ENCODE measurements at places on chromosomes 7 and 10.

- no peak for DNase-seq
Measured at GRCh38 chr10:102721954-102722353, 7.5 kb downstream of the SFXN2 start.

DNA sequence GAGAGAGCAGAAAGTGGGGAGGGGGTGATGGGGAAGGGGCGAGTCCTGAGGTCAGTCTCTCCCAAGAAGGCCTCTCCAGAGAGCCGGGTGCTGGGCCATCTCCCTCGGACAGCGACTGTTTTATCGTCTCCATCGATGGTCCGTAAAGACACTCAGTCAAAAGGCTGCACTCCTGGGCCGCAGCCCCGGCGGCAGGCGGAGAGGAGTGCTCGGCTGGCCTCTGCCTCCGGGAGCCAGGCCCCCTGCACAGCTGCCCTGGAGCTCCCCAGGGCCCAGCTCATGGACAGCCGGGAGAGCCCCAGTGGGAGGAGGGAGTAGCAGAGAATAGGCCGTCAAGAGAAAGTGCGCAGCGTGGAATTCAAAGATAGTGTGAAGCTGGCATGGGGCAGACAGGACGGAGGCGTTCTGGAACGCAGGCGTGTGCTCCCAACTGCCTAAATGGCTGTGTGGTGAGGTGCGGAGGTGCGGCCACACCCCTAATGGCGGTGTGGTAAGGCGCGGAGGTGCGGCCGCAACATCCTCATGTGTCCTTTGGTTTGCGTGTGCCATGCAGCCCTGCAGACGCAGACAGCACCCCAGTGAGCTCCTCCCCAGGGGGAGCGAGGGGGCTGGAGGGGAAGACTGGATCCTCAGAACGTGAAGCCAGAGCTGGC lies 477.5 kb upstream of the FOXK1 start:
- no peak for DNase-seq

GRCh38 chr10:55449981-55450380 lies 649.0 kb upstream of the PCDH15 start:
- no peak for DNase-seq

DNA sequence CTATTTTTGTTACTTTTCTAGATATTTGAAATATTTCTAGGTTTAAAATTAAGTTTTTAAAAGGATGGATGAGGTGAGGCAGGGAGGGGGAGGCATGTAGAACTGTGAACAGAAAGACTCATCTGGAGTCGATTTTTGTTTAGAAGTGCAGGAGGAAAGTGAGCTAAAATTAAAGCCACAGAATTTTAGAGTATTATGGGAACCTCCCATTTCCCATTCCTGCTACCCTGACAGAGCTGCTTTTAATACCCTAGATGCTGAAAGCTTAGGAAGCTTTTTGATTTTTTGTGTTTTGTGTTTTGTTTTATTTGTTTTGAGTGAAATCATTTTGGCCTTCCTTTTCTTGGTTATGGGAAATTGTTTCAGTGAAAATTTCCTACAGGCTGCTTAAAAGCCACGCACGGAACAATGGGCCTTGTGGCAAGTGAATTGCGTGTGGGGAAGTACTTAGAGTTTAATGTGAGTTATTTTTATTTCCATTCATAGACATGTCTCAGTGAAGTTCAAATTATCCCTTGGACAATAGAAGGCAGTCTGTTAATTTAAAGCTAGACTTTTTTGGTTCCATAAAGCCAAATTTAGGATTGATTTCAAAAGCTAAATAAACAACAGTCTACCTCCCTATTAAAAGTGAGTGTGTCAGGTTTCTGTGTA lies 102.0 kb upstream of the HDAC9 start:
- DNase-seq, result no peak

DNA sequence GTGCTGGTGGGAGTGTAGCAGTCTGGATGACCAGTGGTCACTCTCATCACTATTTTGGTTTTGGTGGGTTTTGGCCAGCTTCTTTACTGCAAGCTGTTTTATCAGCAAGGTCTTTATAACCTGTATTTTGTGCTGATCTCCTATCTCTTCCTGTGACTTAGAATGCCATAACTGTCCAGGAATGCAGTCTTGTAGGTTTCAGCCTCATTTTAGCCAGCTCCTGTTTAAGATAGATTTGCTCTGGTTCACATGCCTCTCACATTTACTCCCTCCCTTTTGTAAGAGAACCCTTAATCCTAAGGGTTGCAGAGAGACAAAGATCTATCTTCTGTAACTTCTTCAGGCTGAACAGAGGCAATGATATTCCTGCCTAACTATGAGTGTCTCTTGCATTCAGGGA lies 51.2 kb upstream of the INHBA start:
- no peak for DNase-seq

DNA sequence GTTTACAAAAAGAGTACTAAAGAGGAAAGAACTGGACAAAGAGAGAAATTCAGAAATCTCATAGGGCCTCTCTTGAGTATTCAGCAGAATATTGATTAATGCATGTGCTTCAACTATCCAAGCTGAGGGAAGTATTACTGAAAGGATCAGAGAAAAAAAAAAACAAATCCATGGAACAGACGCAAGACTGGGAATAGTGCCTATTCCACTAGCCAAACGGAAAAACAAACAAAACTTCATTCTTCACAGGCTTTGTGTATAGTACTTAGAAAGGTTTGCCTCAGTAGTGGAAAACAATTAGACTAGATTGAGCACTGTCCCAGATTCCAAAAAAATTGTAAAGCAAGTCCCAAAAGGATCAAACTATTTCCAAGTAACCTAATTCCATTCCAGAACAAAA lies 106.2 kb downstream of the TFEC start:
- no peak for DNase-seq

DNA sequence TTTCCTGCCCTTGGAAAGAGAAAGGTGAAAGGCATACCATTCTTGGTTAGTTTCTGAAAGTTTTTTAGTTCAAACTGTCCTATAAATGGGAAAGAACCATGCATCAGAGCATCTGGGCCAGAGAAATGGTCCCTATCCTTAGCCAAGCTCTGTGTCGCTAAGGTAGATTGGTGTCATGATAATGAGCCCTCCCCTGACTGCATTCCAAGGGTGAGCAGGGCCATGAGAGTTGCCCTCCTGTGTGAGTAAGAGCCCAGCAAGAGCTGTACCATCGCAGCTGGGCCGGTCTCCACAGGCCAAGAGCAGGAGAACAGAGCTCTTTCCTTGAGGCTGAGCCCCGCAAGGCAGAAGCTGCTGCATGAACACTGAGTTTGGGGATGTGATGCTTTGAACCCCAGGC lies 30.3 kb downstream of the GRB10 start:
- no peak for DNase-seq

DNA sequence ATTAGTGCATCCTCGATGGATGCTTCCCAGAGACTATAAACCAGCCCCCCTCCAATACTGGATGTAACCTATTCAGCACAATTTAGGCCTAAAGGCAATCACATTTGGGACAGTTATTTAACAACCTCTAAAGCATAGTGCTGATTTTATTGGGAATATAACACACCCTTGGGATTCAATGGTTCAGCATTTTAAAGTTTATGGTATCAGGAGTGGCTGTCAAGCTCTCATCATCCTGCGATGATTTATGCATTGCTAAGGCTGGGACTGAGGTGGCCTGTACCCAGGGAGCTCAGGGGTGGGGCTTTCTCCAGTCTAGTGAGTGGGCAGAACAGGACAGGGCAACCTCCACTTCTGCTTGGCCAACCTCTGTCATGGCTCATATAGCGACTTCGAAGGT lies 464.9 kb downstream of the INHBA start:
- no peak for DNase-seq

GRCh38 chr10:2476218-2476811 lies 591.0 kb upstream of the PFKP start:
- DNase-seq, result no peak

GRCh38 chr10:96279191-96279641 lies 7.8 kb upstream of the BLNK start:
- no peak for DNase-seq

DNA sequence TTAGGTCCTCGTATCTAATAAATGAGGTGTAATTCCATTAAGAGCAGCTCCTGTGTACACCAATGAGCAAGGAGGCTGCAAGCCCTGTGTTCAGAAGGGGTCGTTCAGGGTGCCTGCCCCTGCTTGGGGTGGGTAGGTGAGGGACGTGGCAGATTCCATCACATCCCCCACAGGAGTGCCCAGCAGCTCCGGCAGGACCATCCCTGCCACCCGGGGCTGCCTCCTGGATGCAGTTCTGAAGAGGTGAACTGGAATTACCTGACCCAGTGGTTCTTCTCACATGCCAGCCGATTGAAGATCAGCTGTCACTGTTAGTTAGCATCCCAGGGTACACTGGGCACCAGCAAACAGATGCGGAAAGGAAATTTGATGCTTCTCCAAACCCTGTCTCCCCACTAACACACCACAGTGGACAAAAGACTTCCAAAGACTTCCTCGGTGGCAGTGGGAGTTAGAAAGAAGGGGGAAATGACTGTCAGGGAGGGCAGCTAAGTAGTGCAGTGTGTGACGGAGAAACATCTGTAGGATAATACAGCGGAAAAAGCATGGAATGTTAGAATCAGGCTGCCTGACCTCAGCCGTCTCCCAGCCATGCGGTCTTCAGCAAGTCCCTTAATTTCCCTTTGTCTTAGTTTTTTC lies 313.6 kb upstream of the ZMIZ1 start:
- DNase-seq, result no peak
